ENCODE measurements at places on chromosomes 3 and 15.

- DNase-seq = no peak
These were observed 52.2 kb downstream of the EXOG start for GRCh38 chr3:38548154-38548931.

GRCh38 chr3:45976191-45977091 is 19.2 kb downstream of the FYCO1 start:
- no peak for DNase-seq

DNA sequence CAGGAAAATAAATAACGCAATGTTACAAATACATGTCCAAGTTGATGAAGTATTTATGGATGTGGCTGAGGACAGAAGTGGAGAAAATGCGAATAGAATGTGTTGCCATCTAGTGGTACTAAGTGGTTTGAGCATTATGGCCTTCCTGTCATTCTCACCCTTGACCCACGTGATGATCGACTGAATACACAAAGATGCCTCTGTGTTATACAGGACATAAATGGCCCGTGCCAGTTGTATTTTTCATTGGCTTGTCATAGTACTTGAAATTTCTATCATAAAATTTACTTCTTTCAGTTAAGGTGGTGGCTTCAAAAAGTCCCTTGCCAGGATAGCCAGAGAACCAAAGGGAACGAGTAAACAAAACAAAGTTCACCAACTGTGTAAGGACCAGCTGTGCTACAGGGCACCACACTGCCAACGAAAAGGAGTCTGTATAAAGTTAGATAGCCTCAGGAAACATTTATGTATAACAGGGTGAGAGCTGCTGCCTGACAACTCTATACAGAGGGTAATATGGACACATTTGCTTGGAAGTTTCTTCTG is 103.7 kb downstream of the MYH15 start:
- peak; percentile 68 for DNase-seq

DNA sequence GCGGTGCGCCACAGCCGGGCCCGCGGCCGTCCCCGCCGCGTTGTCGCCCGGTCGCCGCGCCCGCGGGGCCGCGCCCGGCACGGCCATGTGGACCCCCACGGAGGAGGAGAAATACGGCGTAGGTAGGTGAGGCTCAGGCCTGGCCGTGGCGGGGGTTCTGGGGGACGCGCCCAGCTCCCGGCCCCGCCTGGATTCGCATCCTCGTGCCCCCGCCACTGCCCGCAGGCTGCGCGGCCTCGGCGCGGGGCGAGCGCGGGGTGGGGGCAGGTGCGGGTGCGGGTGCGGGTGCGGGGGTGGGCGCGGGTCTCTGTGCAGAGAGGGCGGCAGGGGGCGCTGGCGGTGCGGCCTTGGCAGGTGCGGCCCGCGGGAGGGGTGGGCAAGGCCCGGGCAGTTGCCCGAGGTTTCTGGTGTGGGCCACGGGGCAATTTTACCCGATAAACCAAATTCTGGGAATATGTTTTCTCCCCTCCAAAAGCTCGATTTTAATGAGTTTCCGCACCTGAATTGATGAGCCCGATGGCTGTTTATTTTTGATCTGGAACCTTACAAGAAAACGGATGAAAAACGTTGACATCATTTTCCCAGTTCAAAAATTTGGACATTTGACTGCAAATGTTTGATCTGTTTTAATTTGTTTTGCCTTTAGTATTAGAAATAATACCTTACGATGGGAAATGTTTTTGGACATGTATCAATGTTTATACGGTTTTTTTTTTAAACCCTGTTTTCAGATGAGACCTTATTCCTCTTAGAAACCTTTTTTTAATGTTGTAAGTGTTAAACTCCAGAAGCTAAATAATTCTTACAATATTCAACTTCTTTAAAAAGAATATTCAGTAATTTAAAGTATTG is 678 bp downstream of the DOCK3 start:
- no peak for DNase-seq

- DNase-seq = peak; percentile 2
These were observed 127.4 kb upstream of the ABHD17C start for GRCh38 chr15:80567721-80568157.

DNA sequence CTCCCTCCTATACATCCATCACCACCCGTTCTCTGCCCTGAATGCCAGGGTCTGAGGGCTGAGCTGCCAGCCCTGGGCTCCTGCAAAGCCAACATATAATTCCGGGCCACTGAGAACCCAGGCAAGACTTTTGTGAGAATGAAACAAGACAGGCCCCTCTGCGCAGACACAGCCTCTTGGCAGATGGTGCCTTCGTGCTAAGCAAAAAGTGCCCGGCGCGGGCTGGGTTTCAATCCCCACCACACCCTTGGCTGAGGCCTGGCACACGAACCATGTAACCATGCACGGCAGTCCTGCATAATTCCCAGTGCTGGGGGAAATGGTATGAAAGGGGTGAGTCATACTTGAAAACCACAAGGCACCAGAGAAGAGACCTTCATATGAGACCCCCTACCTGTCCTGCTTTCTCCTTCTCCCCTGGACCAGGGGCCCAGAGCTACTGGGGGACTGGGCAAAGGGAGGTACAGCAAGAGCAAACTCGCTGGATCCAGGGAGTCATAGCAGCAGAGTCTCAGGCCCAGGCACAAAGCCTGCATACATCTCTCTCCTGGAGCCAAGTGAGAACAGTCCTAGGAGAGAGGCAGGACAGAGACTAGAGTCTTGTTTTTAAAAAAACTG is 26.1 kb upstream of the LOXL1 start:
- DNase-seq = no peak

- DNase-seq = no peak
These were observed 337.3 kb upstream of the TBC1D5 start for GRCh38 chr3:18079739-18080138.

GRCh38 chr3:9730657-9731205 is 804 bp upstream of the BRPF1 start:
- no peak for DNase-seq
